ENCODE measurements at places on chromosomes 2 and 18. TPM values are rescaled to one million over a fixed set of nuclear protein-coding genes. Genes with fewer than 3 reads are reported as not detected.

Gene GALNT5
- 0.12 TPM for polyA plus RNA-seq

Gene IL36A
- polyA plus RNA-seq, result not detected

Gene STPG4
- polyA plus RNA-seq, result not detected

Gene ITPRIPL1
- 0.22 TPM for polyA plus RNA-seq

Gene C2orf72
- polyA plus RNA-seq, result 3.6 TPM

Gene CCDC121
- polyA plus RNA-seq, result 2.7 TPM

Gene TXNDC2
- not detected for polyA plus RNA-seq

Gene SOCS6
- polyA plus RNA-seq, result 5.0 TPM

Gene PUS10
- 10.8 TPM for polyA plus RNA-seq

Gene LHCGR
- polyA plus RNA-seq, result not detected

Gene TFCP2L1
- not detected for polyA plus RNA-seq

Gene CCDC93
- 15.5 TPM for polyA plus RNA-seq

Gene MLPH
- not detected for polyA plus RNA-seq

Gene CTAGE1
- not detected for polyA plus RNA-seq

Gene NOP58
- polyA plus RNA-seq, result 66.1 TPM

Gene CEP192
- polyA plus RNA-seq, result 11.2 TPM

Gene SGO2
- 10.3 TPM for polyA plus RNA-seq

Gene SLC35F6
- 4.5 TPM for polyA plus RNA-seq

Gene CDH20
- 1.2 TPM for polyA plus RNA-seq

Gene CGREF1
- 28.9 TPM for polyA plus RNA-seq

Gene SULT1C3
- not detected for polyA plus RNA-seq

Gene OSBPL1A
- polyA plus RNA-seq, result 151 TPM

Gene TMEM200C
- polyA plus RNA-seq, result 1.1 TPM

Gene RAD51AP2
- 0.46 TPM for polyA plus RNA-seq

Gene RGPD5
- polyA plus RNA-seq, result 12.0 TPM

Gene ZFAND2B
- polyA plus RNA-seq, result 7.7 TPM

Gene NPAS2
- 1.7 TPM for polyA plus RNA-seq

Gene LIPG
- polyA plus RNA-seq, result not detected

Gene IL36G
- not detected for polyA plus RNA-seq

Gene HRH4
- polyA plus RNA-seq, result not detected

Gene CROCC2
- polyA plus RNA-seq, result not detected

Gene CCDC195
- not detected for polyA plus RNA-seq

Gene DSG4
- not detected for polyA plus RNA-seq

Gene ELOA2
- polyA plus RNA-seq, result not detected

Gene SP140
- not detected for polyA plus RNA-seq

Gene DNAJC5G
- not detected for polyA plus RNA-seq

Gene PSMA8
- polyA plus RNA-seq, result 1.5 TPM

Gene OR6B2
- polyA plus RNA-seq, result not detected

Gene SETBP1
- 3.5 TPM for polyA plus RNA-seq

Gene LANCL1
- polyA plus RNA-seq, result 442 TPM

Gene LCT
- not detected for polyA plus RNA-seq

Gene ECEL1
- polyA plus RNA-seq, result not detected

Gene SKOR2
- polyA plus RNA-seq, result 10.3 TPM

Gene ST8SIA3
- 381 TPM for polyA plus RNA-seq

Gene PLB1
- polyA plus RNA-seq, result not detected

Gene PID1
- 2.9 TPM for polyA plus RNA-seq

Gene SCYGR4
- not detected for polyA plus RNA-seq
